ENCODE measurements at places on chromosomes 4 and X.
A peak's percentile ranks its signal among the peaks of the same experiment; 100 is the strongest.

GRCh38 chrX:103214870-103215424 lies at the start of gene BEX4:
BEX4 (plus strand) TSS chrX:103215108; CDS start chrX:103216154, 1,046 bp downstream.
- DNase-seq, result peak; percentile 51

- no peak for DNase-seq
Measured at GRCh38 chrX:155966876-155967275, 30.6 kb upstream of the IL9R start.

DNA sequence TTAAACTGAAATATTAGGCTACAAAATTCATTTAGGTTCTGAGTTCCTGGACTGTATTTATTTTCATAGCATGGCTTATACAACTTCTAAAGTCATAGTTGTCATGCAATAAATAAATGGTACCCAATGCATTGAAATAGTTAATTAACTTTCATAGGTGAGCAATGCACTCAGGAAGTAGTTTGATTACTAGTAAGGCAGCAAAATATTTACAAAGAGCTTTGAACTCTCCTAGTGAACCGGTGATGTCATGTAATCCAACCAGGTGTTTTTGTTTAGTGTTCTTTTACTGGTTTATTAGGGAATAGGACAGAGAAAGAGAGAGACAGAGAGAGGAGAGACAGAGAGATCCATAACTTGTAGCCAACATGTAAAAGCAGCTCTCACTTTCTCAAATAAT lies 228.6 kb upstream of the CTSO start:
- no peak for DNase-seq

DNA sequence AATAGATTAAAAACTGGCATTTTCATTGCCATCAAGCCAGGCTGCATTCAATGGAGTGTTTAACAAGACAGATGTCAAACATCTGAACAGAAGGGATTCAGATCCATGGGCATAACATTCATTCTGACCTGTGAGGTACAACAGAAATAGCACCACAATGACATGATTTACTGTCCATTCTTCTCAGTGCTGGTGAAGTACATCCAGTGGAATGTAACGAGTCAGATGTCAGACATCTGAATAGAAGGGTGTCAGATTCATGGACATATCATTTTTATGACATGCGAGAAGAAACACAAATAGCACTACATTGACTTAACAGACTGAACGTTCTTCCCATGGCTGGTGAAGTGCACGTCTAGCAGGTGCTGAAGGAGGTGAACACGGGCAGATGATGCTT lies 186.4 kb downstream of the PPP4R3C start:
- DNase-seq, result no peak

DNA sequence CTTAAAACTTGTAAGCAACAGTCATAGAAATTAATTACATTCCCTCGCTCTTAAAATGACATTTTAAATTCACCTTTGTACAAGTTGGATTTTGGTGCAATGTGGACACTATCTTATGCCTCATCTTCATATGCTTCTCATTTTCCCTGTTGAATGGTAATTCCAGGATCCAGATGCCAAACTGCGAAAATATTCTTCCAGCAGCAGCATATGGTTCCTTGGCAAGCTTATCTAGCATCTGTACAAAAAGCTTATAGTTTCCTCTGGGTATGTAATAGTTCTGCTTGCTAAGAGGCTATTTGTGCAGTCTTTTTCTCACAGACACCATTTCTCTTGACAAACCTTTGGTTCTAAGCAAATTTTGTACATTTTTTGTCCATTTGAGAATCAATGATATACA lies 2079.7 kb upstream of the AGA start:
- no peak for DNase-seq

DNA sequence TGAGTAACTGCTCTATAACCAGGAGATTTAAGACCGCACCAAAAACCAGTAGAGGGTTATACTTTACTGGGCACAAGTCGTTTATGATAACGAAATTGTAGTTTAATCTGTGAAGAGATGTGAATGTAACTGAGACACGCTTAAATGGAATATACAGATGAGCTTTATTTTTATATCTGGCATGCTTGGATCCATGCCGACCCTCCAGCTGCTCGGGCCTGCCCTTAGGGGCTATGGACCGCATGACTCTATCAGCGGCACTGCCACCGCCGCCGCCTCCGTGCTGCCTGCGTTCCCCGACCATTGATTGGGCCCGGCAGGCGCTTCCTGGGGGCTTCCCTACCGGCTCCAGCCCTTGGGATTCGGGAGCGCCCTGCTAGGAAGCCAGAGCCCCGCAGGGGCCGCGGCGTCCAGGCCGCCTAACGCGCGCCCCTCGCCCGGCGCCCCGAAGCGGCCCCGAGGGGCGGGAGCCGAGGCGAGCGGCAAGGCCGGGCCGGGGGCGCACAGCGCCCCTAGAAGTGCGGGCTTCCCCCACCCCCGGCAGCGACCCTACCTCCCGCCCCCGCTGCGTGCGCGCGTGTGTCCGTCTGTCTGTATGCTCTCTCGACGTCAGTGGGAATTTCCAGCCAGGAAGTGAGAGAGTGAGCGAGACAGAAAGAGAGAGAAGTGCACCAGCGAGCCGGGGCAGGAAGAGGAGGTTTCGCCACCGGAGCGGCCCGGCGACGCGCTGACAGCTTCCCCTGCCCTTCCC lies at the start of gene NFKB1:
Gene NFKB1, plus strand, starts transcription at position 664 of the 751 bp plus-strand sequence. CDS start 24,160 bp downstream, outside the sequence.
- peak; percentile 65 for DNase-seq

DNA sequence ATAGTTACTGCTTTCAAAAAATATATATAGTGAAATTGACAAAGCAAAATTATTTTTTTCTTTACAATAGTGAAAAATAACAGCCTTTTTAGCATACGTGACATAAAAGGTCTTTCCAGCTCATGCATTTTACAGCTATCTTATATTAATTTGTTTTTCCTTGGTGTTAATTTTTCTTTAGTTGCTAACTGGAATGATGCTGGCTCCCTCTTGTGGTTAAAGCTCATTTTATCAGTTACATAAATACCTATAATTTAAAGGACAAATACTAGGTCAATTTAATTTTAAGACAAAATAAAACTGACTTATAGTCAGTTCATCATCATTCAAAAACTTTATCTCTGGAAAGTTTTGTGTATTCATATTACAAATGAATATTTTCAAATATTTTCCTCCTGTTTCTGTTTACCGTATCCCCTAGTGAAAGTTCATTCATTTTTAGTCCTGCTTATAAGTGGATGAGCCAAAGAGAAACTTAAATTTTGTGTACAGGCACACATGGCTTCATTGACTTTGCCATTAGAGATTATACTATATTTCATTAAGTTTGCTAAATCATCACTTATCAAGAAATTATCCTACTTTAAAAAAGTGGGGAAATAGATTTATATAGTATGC lies 9.9 kb upstream of the ANAPC4 start:
- DNase-seq, result no peak

DNA sequence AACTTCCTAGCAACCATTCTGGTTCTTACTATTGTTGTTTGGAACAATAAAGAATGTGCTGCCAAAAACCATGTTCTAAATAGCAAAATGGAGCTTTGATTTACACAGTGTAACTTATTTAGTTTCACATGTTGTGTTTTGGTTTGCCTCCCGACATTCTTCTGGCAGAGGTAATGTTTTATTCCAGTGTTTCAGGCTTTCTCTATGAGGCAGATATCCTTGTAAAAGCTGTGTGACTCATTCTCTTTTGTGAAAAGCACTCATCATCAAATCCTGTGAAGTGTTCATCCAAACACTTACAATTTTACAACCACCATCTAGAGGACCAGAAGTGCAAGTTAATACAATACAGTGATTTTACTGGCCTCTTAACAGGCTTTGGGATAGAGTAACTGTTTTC lies 219.0 kb upstream of the GIMD1 start:
- DNase-seq, result no peak

Measured in stimulated activated CD4-positive, alpha-beta T cell treated with anti-CD3 and anti-CD28 coated beads, Interleukin-12 subunit alpha, Interleukin-12 subunit beta, amount 100 ng/mL, for 24 hours (primary cell).